Gastrocnemius medialis (tissue), 4 donors: ENCODE measurements at places on chromosomes 5 and 9. TPM values are rescaled to one million over a fixed set of nuclear protein-coding genes. Genes with fewer than 3 reads are reported as not detected.

GRCh38 chr5:14190194-14191164, 47.3 kb downstream of the TRIO start:
- peak overlapping the region; percentile 82 for H3K27ac ChIP-seq
- H3K4me3 ChIP-seq, result peak overlapping the region; percentile 10
- peaks cover 75% of the 10 kb centered on the region for H3K4me1 ChIP-seq

DNA sequence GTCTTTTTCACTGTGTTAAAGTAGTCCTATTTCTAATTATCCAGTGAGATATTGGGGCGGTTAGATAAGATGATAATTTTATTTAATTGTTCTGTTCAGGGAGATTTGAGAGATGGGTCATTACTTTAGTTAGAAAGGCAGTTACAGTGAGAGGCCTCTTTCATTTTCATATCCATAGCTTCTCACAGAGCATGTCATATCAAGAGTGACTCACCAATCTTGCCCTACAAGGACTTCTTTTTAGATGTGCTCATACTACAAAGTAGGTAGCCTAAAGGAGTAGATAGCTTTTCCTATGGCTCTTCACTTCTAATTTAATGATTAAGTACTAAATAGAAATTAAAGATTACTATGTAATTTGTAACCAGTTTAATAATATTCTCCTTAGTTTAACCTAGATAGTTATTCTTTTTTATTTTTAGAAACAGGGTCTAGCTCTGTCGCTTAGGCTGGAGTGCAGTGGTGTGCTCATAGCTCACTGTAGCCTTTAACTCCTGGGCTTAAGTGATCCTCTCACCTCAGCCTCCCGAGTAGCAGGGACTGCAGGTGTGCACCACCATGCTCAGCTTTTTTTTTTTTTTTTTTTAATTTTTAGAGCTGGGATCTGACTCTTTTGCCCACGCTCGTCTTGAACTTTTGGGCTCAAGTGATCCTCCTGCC, 71.0 kb downstream of the FER start:
- peaks cover 3% of the 10 kb centered on the region for H3K4me1 ChIP-seq
- no peak overlapping the region for H3K4me3 ChIP-seq
- no peaks in the 10 kb centered on the region for H3K36me3 ChIP-seq
- no peak for DNase-seq

DNA sequence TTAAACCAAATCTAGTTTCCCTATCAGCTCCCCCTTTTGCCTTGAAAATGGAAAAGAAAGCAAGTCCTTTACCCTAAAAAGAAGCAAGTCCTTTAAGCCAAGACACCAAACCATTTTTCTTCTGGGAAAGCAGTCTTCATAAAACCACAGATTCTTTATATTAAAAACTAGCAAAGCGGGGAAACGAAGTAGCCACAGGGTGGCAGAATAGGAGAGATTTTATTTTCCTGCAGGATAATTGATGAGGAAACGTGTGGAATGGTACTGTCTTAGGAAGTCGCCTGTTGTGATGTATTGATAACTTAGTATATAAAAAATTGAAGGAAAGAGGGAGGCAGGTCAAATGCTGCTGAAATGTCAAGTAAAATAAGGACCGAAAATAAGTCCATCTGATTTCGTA, 41.1 kb downstream of the ZNF883 start:
- H3K36me3 ChIP-seq, result no peaks in the 10 kb centered on the region
- no peak overlapping the region for H3K27ac ChIP-seq
- no peaks in the 10 kb centered on the region for H3K27me3 ChIP-seq
- H3K4me3 ChIP-seq, result no peak overlapping the region
- no peak for DNase-seq

GRCh38 chr5:66992547-66992946, 204.1 kb downstream of the CD180 start:
- peak; percentile 27 for DNase-seq
- H3K4me1 ChIP-seq, result no peaks in the 10 kb centered on the region
- H3K4me3 ChIP-seq, result no peak overlapping the region

GRCh38 chr5:142597546-142598337, 88.1 kb downstream of the FGF1 start:
- peaks cover 4% of the 10 kb centered on the region for H3K4me1 ChIP-seq
- H3K4me3 ChIP-seq, result no peak overlapping the region
- no peaks in the 10 kb centered on the region for H3K27me3 ChIP-seq
- H3K27ac ChIP-seq, result no peak overlapping the region

GRCh38 chr9:115099901-115100300, 18.1 kb downstream of the TNC start:
- no peaks in the 10 kb centered on the region for H3K4me1 ChIP-seq
- no peaks in the 10 kb centered on the region for H3K36me3 ChIP-seq
- no peak for DNase-seq

- no peaks in the 10 kb centered on the region for H3K27me3 ChIP-seq
- H3K4me3 ChIP-seq, result no peak overlapping the region
- DNase-seq, result no peak
- peaks cover 9% of the 10 kb centered on the region for H3K4me1 ChIP-seq
- H3K36me3 ChIP-seq, result no peaks in the 10 kb centered on the region
These were observed 9.2 kb upstream of the BICD2 start for GRCh38 chr9:92773810-92774209.

DNA sequence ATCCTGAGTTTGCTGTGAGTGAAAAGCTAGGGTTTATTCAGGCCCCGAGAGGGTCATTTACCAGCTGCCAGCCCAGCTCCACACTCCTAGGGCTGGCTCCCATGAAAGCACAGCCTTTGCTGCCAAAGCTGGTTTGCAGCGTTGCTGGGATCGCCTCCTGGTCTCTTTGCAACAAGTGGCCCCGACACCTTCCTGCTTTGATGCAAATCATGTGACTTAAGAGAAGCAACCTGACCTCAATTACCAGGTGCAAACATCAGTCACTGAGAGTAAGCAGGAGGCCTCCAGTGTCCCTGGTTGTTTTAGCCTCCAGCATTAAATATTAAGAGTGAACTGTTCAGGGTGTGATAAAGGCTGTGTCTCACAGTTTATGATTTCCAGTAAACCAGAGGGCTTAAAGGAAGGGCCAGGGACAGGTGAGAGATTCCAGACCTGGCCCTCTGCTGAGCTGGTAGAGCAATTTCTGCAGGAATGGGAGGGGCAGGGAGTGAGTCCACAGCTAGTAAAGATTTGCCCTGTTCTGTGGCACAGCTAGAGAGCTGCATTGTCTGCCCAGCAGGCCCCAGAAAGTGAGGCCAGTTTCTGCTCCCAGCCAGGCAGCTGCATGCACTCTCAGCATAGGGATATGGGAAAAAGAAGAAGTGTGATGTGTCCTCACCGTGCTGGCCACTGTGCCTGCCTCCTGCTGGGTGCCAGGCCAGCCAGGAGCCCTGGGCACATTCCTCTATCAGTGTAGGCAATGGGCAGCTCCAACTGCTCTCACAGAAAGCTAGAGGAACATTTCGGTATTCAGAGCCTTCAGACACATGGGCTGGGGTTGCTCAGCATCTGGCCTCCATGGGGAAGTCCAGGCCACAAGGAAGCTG, 58.0 kb downstream of the SLC22A5 start:
- DNase-seq, result peak; percentile 83
- H3K4me1 ChIP-seq, result peaks cover 75% of the 10 kb centered on the region
- H3K36me3 ChIP-seq, result no peaks in the 10 kb centered on the region
- H3K4me3 ChIP-seq, result no peak overlapping the region

GRCh38 chr5:77498952-77499351, 6.8 kb upstream of the WDR41 start:
- no peak overlapping the region for H3K4me3 ChIP-seq
- H3K27ac ChIP-seq, result no peak overlapping the region
- H3K36me3 ChIP-seq, result no peaks in the 10 kb centered on the region
- no peaks in the 10 kb centered on the region for H3K4me1 ChIP-seq

GRCh38 chr5:421287-421880, 21.6 kb upstream of the EXOC3 start:
- no peak overlapping the region for H3K27ac ChIP-seq
- no peak overlapping the region for H3K4me3 ChIP-seq
- no peaks in the 10 kb centered on the region for H3K27me3 ChIP-seq
- no peaks in the 10 kb centered on the region for H3K4me1 ChIP-seq
- H3K36me3 ChIP-seq, result no peaks in the 10 kb centered on the region

TMEM215 gene
- total RNA-seq, result not detected

TRAF2 gene
- 3.5 TPM for total RNA-seq

RETREG1 gene
- 377 TPM for total RNA-seq

PCDHB15 gene
- total RNA-seq, result 1.2 TPM

STK32A gene
- total RNA-seq, result 1.7 TPM
